ENCODE measurements at places on chromosomes 2 and 18.

DNA sequence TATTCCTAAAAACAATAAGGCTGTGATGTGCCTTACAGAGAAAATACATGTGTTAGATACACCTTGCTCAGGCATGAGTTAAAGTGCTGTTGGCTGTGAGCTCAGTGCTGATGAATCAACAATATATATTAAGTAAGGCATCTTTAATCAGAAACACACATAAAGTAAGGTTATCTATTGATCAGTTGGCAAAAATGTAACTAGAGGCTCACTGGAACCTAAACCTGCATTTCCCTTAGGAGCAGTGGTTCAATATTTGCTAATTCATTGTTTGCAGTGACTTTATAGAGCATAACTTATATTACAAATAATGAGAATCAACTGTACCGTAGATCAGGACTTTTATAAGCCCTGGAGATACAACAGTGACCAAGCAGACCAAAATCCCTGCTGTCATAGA is 77.0 kb upstream of the CYP1B1 start:
- DNase-seq = no peak

DNA sequence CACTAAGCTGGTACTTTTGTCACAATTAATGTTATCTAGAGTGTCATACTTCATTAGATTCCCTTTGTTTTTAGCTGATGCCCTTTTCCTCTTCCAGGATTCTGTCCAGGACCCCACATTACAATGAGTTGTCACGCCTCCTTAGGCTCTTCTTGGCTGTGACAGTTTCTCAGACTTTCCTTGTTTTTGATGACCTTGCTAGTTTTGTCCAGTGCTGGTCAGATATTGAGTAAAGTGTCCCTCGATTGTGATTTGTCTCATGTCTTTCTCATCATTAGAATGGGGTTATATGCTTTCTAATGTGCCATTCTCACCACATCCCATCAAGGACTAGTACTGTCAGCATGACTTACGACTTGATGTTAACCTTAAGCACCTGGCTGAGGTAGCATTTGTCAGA is 162.3 kb downstream of the FHOD3 start:
- DNase-seq = no peak

GRCh38 chr18:23049698-23050373 is 85.4 kb upstream of the CABLES1 start:
- DNase-seq = no peak

- no peak for DNase-seq
Measured at GRCh38 chr2:23327416-23327815, 57.6 kb upstream of the KLHL29 start.

GRCh38 chr2:134869946-134870736 is 31.7 kb downstream of the ACMSD start:
- no peak for DNase-seq

- no peak for DNase-seq
Measured at GRCh38 chr18:24502667-24503523, 42.5 kb downstream of the HRH4 start.

DNA sequence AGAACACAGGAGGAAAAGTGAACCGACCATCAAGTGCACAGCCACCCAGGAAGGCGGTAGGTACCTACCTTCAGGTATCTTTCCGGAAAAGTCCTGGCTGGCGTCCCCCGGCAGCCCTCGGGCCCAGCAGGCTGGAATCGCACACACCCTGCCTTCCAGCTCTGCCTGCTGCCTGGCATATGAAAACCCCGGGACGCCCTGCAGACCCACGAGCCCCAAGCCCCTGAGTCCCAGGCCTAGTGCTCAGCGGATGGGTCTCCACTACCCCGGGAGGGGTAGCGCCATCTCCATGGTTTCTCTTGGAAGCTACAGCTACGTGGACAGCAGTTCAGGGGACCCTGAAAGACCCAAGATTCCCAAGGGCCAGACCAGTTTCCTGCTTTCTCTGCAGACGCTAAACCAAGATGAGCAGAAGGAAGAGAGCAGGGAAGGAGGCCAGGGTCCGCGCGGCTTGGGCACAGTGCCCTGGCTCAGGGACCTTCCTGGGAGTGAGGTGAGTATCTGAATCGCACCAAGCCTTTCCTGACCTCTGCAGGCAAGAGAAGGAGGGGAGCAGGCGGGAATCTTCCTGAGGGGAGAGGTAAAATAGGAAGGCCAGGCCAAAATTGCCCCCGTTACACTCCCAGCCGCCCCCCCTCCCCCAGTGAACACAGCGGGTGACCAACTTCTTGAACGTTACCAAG is 80.4 kb downstream of the ARHGEF4 start:
- no peak for DNase-seq

DNA sequence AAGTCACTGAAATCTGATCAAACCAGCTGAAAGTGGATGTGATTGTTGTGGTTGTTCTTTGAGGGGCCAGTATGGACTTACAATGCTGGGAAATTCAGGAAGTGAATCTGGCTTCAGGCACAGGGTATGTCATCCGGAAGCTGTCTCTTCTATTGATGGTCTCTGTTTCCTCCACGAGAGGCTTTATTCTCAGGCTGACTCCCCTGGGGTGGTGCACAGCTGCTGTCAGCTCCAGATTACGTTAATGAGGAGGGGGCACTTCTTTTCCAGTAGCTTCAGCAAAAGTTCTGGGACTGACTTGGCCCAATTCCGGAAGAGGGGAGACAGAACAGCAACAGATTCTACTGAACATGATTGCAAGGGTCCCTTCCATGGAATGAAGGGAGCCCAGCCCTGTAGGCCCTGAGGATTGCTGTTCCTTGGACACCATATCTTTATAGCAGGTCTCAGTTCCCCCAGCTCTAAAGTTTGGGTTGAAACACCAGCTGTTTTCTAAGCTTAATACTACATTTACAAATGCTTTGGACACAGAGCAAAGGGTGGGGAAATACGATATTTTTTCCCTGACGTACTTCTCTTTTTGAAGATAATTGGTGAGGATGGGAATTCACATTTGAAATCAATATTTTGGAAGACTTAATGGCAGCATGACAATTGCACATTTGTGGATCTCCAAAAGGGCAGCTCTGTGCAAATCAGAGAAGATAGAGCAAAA is 400.9 kb downstream of the TSN start:
- DNase-seq = no peak

DNA sequence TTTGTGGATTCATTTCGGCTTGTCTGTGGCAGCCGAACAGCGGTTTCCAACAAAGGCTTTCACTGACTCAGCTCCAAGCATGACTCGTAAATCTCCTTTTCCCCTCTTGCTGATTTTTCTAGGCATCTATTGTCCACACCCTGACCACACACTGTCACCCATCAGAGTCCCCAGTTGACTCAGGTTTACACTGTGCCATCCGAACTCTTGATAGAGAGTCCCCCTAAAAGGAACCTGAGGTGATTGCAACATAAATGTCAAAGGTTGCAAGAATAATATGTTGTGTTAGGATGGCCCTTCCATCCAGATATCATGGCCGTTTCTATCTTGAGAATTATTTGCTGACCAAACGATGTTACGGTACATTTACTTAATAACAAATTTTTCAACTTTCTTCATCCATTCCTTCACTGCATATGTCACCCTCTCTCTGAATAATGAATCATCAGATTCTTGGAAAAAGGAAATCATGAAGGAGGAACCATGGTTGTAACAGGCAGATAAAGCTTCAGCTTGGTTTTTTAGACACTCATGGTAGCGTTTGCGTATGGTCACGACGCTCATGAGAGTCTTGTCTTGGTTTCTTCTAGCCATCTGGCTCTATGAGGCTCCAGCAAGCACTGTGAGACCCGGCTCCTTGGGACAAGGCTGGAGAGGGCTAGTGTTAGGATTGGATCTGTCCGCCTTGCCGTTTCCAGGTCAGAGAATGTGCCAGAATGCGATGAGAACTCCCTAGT is 72.1 kb downstream of the NPAS2 start:
- no peak for DNase-seq

DNA sequence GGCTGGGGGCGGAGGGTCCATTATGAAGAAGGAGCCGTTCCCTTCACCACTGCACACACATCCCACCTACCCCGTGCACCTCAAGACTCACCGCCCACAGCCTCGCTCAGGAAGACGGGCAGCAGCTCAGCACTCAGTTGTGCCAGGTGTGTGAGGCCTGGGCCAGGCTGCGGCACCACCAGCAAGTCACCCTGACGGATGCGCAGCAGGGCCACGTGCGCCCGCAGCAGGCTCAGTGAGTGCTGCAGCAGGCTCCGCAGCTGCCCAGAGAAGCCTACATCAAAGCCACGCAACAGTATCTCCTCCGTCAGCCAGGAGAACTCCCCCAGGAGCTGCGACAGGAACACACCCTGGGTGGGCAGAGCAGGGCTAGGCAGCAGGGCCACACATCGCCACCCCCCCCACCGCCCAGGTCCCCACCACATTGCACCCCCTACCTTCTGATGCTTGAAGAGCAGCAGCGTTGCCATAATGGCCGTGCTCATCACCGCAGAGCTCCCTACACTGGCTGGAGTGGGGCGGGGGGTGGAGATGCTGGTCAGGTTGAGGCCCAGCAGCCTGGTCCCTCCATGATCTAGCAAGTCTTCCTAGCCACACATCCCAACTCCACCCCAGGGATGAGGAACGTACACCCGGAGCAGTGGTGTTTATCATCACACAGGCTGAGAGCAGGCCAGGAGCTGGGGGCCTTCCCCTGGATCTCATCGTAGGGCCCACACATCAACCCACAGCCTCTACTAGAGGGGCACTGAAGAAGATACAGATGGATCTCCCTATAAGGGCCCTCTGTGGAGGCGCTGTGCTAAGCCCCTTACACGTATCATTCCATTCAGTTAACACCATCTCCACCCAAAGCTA is 10.2 kb downstream of the GPAT2 start:
- no peak for DNase-seq

DNA sequence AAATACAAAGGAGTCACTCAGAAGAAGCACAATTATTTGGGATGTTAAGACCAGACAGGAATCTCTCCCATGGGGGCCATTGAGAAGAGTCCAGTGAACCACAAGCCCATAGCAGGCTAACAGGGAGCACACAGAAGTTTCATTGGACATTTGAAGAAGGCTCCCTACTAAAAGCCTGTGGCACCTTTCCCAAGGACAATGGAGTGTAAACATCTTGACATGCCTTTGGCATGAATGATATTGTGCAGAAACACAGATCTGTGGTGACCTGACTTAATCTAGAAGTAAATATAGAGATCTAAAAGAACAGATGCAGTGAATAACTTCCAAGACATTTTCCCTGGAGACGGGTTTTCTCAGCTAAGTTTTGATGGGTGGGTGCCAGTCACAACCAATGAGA is 221.5 kb downstream of the EPHA4 start:
- DNase-seq = no peak

GRCh38 chr2:19700861-19701585 is 200.8 kb downstream of the TTC32 start:
- DNase-seq = no peak

DNA sequence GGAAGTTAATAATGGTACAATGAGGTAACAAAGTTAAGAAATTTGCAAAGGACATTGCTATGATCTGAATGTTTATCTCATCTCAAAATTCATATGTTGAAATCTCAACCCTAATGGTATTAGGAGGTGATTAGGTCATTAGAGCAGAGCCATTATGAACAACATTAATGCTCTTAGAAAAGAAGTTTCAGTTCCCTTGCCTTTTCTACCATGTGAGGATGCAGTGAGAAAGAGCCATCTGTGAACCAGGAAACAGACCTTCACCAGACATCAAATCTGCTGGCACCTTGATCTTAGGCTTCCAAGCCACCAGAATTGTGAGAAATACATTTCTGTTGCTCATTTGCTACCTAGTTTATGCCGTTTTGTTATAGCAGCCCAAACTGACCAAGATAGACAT is 757.6 kb downstream of the NR4A2 start:
- DNase-seq = no peak

DNA sequence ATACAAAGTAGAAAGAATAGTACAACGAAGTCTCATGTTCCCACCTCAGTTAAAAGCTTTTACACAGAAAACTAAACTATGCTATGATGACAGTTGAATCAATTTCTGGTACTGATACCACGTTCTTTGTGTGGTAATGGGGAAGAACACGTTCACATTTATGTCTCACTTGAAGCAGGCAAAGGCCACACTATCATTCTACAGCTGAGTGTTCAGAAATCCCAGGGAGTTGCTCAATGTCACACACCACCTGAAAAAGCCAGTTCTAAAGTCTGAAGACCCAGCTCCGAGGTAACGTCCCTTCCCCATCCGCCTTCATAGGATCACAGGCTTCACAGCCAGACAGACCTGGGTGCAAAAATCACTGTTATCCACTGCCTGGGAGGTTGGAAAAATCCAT is 8.9 kb downstream of the RNF149 start:
- no peak for DNase-seq

Data from lung (tissue), 17 donors.